Left hindlimb (tissue), 1 donor: ENCODE measurements at places on chromosomes 3 and 15.

DNA sequence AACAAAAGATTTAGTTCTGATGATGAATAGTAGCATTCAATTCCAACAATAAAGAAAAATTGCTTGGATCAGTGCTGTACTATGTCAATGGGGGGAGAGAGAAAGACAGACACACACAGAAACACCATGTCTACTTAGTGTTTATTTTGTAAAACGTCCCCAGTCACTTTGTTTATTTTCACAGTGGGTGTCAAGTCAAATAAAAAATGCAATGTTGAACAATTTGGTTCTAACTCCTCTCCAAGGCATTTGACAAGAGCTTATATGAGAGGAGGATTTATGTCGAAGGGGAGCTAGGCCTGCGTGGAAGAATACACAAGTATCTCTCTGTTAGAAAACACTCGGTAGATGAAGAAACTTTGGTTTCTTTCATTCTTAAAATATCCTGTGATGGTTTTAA lies 201.7 kb upstream of the SLC2A2 start:
- DNase-seq, result no peak

GRCh38 chr3:48129921-48130320 lies 58.3 kb downstream of the CDC25A start:
- no peak for DNase-seq

DNA sequence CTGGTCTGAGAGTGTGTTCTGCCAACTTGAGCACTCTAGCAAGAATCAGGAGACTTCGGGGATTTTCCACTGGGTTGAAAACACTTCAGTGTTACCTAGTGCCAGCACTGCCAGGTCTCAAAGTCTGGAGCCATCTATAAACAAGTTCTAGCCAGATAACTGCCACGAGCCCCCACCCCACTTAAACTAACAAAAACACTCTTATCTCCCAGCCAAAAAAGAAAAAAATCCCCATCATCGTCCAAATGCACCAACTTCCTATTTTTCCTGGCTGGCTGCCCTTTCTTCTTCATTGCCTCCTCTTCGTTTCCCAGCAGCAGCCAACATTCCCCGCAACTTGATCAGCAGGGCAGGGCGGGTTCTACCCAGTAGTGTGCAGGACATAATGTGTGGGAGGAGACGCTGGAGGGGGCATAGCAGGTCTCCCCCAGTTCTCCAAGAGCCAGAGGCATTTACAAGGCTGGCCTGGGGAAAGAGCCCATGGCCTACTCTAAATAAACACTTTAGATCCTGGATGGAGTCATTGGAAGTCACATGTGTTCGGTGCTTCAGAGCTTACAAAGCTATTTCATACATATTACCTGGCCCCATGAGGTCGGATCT lies 29.5 kb downstream of the C2CD4B start:
- no peak for DNase-seq

GRCh38 chr15:34065261-34065660 lies 26.3 kb upstream of the AVEN start:
- DNase-seq, result no peak
